ENCODE measurements at places on chromosomes 4 and X. TPM values are rescaled to one million over a fixed set of nuclear protein-coding genes. Genes with fewer than 3 reads are reported as not detected.

Gene GIMD1
- total RNA-seq: not detected

Gene HS3ST1
- 3.1 TPM for total RNA-seq

Gene STATH
- not detected for total RNA-seq

Gene SPACA5
- total RNA-seq: not detected

Gene CMC4
- total RNA-seq: 1.5 TPM

Gene FAM133A
- total RNA-seq: 0.15 TPM

Gene ITGB1BP2
- total RNA-seq: 0.70 TPM

Gene NAA15
- total RNA-seq: 14.2 TPM

Gene MTMR8
- not detected for total RNA-seq

Gene NPY5R
- not detected for total RNA-seq

Gene TIMM8A
- 1.5 TPM for total RNA-seq

Gene CXCL10
- not detected for total RNA-seq

Gene CSN1S1
- total RNA-seq: not detected

Gene GABRE
- 22.9 TPM for total RNA-seq

Gene TMPRSS11E
- not detected for total RNA-seq

Gene PTTG2
- total RNA-seq: not detected

Gene SLC9B1
- total RNA-seq: 2.2 TPM
